ENCODE measurements at places on chromosomes 12 and 14.

- DNase-seq: no peak
Measured at GRCh38 chr14:81233615-81234014, 12.9 kb upstream of the GTF2A1 start.

GRCh38 chr12:77925536-77926108 is 94.9 kb downstream of the NAV3 start:
- DNase-seq: peak; percentile 70

DNA sequence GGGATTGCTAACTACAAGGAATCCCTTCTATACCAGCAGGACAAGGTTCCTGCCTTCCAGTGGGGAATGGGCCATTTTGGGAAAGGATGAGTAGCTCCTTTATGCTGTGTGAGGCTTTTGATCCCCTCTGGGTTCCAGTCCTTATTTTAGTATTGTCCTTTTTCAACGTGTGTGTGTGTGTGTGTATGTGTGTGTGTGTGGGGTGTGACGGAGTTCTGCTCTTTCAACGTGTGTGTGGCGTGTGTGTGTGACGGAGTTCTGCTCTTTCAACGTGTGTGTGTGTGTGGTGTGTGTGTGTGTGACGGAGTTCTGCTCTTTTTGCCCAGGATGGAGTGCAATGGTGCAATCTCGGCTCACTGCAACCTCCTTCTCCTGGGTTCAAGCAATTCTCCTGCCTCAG is 27.4 kb downstream of the RAB35 start:
- DNase-seq: no peak

- DNase-seq: no peak
Measured at GRCh38 chr14:105192866-105193731, 12.0 kb upstream of the NUDT14 start.

GRCh38 chr14:71554323-71554722 is 377.9 kb upstream of the RGS6 start:
- DNase-seq: no peak

DNA sequence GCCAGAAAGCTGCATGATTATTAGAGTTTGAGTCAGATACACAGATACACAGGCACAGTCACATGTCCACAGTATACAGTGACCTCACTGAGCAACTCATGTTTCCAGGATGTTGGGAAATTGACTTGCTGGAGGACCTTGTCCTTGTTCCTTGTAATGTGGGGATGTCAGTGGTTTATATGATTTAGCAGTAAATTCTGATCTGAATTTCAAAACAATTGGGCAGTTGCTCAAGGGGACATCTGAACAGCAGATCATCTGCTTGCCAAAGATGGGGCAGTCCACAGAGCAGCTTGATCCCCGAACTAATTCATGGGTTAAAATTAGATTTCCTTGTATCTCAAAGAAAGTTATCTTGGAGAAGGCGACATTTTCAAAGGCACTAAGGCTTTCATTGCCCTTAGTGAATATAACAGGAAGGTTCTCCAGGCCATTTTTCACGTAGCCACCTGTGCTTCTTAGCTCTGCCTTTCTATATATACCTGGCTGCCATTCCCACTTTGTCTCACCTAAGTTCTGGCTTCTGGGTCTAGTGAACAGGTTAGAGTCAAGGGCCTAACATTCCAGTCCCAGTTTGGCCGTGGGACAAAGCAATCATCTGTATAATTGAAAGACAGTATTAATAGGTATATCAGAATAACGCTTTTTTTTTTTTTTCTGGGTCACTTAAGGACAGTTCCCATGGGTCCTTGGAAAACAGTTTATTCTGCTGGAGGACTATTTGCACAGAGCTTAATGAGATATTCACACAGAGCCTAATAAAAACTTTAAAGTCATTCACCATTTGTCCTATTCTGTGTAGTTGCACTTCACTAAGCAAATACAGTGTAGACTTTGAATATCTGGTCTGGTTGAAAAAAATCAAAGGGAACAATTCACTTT is 64.9 kb upstream of the STRN3 start:
- DNase-seq: peak; percentile 76

GRCh38 chr12:3751151-3752095 is 1.5 kb downstream of the CRACR2A start:
- no peak for DNase-seq

- no peak for DNase-seq
Measured at GRCh38 chr12:122161682-122162081, 12.3 kb downstream of the IL31 start.

GRCh38 chr12:115383668-115384067 is 699.7 kb upstream of the TBX3 start:
- no peak for DNase-seq

- no peak for DNase-seq
Measured at GRCh38 chr12:40988355-40988754, 199.8 kb upstream of the PDZRN4 start.

- no peak for DNase-seq
Measured at GRCh38 chr12:54980341-54980740, 4.2 kb downstream of the TESPA1 start.

- DNase-seq: no peak
Measured at GRCh38 chr14:64730681-64731080, 26.5 kb downstream of the PLEKHG3 start.

- peak; percentile 81 for DNase-seq
Measured at GRCh38 chr12:7188562-7189397, 706 bp upstream of the PEX5 start.

DNA sequence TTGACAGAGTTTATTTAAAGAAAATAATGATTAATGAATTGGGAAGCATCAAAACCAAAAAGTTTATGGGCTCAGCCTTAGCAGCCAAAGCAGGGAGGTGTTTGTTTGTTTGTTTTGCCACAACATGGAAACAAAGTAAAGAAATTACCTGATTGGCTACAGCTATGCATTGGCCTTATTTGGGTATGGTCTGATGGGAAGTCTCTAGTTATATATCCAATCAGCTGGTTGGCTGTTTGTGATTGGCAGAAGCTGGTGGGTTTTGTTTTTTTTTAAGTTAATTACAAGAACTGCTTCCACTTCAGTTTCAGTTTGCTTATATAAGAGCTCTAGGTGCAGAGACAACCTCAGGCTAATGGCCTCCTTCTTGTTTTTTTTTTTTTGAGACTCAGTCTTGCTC is 4.6 kb upstream of the LEMD3 start:
- no peak for DNase-seq

DNA sequence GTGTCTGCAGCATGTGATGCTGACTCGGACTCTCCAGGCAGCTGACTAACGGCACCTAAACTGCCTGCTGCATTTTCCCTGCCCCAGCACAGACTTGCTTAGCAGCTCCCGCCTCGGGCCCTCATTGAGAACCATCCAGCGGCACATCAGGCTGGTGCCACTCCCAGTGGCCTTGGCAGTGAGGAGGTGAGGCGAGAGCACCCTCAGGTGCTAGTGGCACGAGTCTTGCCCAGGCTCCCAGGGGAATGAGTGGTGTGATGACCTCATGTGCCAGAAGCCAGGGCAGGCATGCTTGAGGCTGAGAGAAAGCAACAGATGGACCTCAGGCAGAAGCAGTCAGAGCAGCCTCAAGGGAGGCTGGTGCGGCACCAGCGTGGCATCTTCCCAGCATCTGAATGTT is 60.2 kb downstream of the PRKCH start:
- DNase-seq: no peak

DNA sequence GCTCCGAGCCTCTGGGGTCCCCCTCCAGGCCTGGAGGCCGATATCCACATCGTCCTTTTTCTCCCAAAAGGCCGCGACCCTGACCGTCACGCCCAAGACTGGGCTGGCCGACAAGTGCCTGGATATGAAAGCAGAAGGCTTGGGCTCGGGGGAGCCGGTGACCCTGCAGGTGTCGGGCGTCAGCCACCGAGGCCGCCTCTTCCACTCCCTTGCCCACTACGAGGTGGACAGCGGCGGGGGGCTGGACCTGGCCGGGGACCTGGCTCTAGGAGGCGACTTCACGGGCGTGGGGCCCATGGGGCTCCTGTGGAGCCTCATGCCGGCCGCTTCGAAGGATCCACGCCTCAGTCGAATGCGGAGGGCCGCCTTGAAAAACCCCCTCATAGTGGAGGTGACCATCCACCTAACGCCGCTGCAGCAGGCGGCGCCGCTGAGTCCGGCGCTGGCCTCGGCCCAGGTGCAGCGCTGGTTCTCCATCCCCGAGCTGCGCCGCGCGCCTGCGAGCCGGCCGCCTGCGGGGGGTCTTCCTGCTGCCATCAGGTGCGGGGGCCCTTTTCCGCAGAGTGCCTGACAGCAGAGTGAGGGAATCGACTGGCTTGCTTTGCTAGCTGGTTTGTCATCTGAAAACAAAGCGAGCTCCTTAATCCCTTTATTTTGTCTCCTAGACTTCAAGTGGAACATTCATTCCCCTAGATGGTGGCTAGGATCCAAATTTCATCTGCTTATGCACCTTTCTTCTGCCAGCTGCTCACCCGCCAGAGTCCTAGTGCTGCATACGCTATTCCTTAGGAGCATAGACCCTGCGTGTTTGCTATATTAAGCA is 10.6 kb upstream of the DNAL1 start:
- DNase-seq: peak; percentile 76

DNA sequence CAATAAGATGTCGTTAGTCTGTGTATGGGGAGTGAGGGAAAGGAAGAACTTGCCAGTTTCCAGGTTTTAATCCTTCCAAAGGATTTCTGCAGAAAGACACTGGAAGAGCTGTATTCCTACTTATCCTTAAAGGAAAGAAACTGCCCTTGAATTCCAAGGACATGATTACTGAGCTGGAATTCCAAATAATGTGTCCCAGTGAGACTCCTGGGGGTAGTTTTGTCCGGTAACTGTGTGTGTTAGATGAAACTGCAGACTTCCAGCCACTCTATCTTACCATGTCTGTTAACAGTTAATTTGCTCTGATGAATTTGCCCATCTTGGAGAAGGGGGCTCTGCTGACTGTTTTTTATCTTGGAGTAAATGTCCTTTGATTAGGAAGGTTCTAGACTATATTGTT is 33.0 kb downstream of the CKB start:
- DNase-seq: no peak

- no peak for DNase-seq
Measured at GRCh38 chr12:15627995-15628945, 160.9 kb downstream of the EPS8 start.

DNA sequence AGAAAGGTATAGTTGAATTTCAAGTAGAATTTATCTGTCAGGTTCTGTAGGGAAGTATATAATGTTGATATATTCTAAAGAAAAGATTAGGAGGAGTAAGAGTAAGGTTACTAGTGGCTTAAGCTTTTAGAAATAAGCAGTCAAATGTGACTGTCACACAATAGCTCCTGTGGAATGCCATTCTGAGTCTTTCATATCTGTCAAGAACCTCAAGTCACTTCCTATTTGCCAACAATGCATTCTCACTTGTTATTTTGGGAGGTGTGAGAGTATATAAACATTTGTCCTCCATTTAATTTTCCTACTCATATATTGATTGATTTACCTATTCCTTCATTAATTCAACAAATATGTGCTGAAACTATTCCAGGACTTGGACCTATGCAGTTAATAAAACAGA is 11.7 kb downstream of the CLEC9A start:
- no peak for DNase-seq

DNA sequence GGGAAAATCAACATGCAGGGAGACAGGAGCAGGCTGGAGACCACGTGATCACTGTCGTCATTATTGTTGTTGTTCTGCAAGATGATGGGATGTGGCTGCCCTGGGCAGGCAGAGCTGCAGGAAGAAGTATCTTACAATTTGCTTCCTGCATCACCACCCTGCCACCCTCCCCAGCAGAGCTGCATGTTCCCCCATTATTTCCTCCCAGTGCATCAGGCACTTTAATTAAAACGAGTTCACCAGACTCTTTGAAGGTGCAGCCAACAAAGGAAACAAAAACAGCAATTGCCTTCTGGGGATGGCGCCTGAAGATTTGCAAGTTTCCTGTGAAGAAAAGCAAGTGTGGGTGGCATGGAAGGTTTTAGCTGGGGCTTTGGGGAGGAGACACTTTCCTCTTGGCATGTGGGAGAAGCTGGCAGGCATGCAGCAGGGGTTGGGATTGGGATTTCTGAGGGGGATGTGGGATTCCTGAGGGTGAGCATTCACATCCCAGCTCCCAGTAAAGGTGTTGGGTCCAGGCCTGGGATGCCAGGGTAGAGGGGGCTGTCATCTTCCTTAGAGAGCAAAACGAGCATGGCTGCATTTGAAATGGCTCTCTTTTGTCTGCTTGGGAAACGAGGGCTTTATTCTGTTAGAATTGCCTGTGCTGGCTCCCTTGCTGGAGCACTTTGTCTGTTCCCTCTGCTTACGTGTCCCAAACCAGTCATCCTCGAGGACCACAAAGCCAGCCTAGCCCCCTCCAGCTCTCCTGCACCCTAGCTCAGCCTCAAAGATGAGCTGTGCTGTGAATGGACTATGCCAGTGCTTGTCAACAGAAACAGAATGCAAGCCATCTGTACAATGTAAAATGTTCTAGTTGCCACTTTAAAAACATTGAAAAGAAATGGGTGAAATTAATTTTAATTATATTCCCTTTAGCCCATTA is 11.5 kb upstream of the C14orf132 start:
- DNase-seq: no peak

- no peak for DNase-seq
Measured at GRCh38 chr14:67729072-67729885, 27.6 kb downstream of the RDH12 start.

GRCh38 chr14:67665868-67666267 is 8.6 kb downstream of the VTI1B start:
- no peak for DNase-seq

DNA sequence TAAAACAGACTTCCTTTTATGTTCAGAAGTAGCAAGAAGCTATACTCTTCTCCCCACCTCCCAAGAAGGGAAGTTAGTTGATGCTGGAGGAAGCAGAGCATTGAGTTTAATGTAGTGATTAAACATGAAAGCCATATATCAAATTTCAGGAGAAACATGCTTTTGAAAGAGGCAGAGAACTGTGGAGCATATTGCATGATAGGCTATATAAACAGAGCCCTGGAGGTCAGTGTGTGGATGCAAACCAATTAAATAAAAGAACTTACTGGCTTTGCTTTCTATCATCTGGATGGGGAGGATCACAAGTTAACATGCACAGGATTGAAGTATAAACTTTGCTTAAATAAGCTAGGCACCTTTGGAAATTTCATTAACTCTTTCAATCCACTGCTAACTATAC is 94.1 kb downstream of the MSRB3 start:
- no peak for DNase-seq

- DNase-seq: no peak
Measured at GRCh38 chr12:68458866-68459265, 126.7 kb upstream of the MDM1 start.

- DNase-seq: no peak
Measured at GRCh38 chr14:22748631-22749068, 17.8 kb upstream of the OXA1L start.

GRCh38 chr14:23364164-23365035 is 572 bp downstream of the EFS start:
- peak; percentile 82 for DNase-seq

GRCh38 chr12:47004634-47005033 is 74.8 kb upstream of the PCED1B start:
- no peak for DNase-seq

- DNase-seq: no peak
Measured at GRCh38 chr14:51847489-51847796, 13.0 kb upstream of the GNG2 start.

- peak; percentile 38 for DNase-seq
Measured at GRCh38 chr14:89280600-89280999, 136.4 kb downstream of the FOXN3 start.

DNA sequence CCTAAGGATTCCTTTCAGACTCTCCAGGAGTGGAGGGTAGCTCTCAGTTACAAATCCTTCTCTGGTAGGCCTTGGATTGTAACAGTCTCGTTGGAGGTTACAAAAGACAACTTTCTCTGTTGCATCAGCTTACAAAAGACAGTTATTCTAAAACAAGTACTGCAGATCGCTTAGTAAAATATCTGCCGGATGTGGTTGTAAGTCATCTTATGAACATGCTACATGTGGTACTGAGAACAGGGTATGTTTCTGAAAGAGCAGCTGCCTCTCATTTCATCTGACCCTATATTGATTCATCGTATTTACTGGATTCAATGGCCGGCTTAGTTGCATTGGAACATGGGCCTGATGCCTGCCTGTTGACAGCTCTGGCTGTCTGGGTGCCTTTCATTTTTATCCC is 157.4 kb downstream of the PTCSC3 start:
- DNase-seq: no peak
